ENCODE measurements at places on chromosomes 4 and X.

DNA sequence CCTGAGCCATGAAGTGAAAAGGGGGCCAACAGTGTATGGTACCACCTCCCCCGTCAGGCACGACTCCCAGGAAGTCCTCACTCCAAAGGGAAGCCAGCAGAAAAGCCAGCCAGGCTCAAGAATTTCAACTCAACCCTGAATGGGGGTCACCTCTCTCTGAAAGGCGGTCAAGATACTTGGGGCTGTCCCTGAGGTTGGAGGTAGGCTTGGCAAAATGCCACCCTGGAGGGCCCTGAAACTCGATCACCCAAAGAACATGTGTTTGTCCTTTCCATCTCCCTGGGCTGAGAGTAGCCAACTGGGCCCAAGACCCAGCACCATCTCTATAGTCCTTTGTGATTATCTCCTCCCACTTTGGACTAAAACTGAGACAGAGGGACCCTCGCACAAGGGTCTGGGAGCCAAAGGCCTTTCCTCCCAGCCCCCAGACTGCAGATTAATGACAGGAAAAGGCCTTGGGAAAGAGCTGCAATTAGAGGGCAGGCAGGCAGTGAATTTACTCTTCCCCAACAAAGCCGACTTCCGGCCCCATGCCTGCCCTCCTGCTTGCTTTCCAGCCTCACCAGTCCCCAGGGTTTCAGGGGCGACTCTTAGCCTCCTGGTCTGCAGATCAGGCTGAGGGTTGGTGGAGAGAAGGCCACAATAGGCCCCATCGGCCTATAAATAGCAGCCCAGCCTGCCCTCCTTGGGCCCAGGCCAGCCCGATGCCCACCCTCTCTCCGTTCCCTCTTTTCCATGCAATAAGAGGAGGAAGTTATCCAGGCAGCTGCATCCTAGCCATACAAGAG is 5.6 kb downstream of the SASH3 start:
- DNase-seq: no peak

- no peak for DNase-seq
These were observed 169.9 kb downstream of the AFF2 start for GRCh38 chrX:148670277-148670676.

DNA sequence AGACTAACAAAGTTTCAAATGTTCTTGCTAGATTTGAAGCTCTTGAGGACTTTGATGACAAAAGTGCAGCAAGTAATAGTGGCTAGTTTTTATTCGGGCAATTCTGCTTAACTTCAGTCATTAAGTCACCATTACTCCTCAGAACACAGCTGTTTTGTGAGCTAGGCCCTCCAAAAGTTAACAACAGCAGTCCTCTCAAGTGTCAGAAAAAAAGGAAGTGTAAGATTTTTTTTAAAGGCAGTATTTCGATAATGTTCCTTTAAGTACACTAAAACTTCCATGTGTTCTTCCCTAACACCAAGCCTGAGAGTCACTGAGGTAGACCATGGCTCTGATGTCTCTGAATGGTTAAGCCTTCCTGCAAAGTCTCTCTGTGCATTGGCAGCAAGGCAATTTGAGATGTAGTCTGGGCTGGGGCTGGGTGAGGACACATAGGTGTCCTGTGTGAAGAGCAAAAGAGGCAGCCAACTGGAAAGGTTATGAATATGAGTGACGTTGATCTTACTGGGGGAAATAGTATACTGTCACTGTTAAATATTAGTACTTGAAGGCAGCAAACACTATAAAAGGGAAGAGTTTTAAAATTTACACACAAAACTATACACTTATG is 174.0 kb upstream of the MAP3K15 start:
- no peak for DNase-seq

- DNase-seq: no peak
These were observed 178.8 kb downstream of the SNCA start for GRCh38 chr4:89657931-89658700.

DNA sequence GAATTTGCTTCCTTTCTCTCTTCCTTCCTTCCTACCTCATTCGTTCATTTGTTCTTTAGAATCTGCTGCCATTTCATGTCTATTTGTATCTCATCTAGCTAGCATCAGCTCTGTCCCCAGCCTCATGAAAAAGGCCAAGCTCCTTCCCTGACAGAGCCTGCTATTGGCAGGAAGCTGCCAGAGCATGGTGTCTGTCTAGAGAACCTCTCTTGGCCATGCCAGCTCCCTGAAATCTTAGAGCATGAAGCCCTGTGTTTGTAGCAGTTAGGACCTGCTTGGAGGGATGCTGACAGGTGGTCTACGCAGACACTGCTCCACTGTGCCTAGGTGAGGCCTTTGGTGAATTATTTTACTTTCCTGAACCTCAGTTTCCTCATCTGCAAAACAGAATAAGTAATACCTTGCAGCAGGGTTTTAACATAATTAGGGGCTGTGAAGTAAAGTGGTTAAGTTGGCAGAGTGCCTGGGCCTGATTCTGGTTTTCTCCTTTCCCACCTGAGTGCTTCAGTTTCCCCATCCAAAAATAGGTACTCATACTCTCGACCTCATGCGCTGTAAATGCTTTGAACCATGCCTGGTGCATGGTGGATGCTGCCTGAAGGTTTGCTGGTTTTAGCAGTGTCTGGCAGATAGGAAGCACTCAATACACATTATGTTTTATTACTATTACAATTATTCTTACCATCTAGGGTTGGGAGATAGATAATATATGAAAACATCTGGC is 4.7 kb downstream of the PTTG2 start:
- DNase-seq: no peak

DNA sequence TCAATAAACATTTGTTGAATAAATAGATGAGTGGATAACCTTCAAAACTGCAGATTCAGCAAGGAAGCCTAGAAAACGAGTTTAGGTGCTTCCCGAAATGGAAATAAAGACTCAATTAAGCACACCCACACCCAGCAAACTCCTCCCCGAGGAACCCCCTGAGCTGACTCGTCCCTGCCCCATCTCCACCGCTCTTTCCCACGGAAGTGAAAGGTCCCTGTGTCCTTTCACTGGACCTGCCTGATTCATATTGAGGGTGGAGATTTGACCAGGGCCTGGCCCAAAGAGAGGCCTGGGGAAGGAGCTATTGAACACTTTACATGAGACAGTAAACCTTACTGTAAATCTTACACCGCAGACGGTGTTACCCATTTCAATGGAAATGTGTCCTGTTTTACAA is 129.1 kb downstream of the CPZ start:
- DNase-seq: no peak

DNA sequence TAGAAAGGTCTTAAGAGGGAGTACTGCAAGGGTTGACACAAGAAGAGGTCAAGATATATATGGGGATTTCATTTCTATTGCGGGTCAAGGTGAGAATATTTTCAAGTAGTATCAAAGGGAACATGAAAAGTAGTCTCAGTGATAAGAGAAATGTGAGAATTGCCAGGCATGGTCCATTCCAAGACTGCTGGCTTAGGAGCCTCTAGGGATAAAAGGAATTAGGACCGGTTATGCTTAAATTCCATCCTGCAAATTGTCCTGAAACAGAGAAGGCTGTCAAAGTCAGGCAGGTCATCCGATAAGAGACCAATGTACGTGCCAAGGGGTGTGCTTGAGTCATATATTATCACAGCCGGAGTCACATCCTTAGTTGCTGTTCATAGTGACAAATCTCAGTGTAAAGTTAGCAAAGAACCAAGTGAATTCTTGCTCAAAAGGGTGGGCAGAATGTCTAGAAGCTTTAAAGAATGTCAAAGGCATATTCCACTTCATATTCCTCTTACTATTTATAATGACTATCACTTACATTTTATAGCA is 133.6 kb downstream of the CBLL2 start:
- DNase-seq: no peak

DNA sequence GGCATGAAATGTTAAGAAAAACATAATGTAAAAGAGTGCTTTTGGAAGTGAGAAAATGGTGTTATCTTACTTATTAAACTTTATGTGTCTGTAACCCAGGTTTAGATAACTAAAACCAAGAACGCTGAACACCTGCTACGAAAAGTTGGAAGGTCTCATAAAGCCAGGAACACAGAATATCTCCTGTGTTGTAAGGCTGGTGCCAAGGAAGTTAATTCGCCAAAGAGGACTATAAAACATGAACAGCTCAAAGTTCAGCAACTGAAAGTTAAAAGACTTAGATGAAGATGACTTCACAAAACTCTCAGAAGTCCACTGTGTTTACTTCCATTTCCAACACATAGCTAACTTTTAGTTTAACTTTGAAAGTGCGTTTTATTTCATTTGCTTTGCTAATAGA is 54.3 kb downstream of the GPRIN3 start:
- DNase-seq: no peak

- DNase-seq: no peak
These were observed 30.9 kb downstream of the PAGE2 start for GRCh38 chrX:55119712-55120111.

GRCh38 chr4:127809173-127809800 is 27.2 kb downstream of the HSPA4L start:
- no peak for DNase-seq

DNA sequence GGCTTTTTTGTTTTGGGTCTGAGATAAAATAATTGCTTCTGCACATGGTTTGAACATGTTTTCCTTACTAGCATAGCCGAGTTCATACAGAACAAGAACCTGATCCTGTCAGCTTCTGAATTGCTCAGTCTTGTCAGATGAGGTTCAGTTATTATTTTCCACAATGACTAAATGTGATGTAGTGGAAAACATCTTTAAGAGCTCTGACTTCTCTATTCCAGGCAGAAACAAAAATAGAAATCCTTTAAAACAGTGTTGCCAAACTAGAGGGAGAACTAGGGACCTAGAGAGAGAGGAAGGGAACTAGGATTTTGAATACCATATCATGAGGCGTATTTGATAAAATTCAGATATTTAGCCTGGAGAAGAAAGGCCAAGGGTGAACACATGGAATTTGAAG is 2.0 kb downstream of the ATP6AP2 start:
- no peak for DNase-seq

DNA sequence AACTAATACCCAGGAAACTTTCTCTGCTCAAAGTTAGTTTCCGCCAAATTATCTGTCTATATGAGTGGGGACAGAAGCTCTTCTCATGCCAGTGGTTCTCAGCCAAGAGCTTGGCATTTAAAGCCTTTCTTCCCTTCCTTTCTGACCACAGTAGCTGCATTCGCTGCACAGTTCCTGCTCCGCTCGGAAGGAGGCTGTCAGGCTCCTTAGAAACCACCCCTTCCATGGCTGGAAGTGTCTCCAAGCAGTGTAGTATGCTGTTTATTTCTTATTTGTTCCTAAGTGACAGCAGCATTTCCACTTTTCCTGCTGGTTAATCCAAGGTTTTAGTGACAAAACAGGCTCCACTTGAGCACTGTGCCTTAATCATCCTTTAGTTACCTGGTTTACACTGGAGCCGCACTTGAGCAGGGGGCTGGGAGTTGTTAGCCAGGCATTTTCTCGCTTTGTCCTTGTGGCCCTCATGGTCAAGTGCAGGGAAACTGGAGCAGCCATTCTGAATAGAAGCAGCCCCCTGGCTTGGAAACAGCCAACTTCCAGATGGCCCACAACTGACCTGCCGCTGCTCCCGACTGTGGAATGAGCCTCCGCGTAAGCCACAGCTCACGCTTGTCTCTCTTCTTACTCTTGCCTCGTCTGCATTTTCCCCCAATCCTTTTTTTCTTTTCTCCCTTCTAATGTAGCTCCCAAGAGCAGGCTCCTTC is 739.4 kb upstream of the TENM3 start:
- DNase-seq: no peak

DNA sequence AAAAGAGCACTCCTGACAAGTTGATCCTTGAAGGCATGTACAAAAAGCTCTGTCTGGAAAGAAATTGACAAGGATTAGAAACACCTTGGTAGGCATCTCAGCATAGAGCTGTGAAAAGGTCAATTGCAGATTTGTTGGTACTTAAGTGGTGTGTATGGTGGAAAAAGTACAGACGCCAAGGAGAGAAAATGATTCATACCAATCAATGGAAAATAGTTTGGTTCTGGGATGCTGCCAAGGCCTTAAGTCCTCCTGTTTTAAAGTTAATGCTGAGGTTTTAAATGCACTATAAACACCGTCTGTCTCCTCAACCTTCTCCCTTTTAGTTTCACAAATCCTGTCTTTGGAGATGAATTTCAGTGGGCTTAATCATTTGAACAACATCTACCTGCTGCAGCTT is 524.1 kb downstream of the IL15 start:
- DNase-seq: no peak

- no peak for DNase-seq
These were observed 626 bp downstream of the TBC1D1 start for GRCh38 chr4:37891260-37892159.

DNA sequence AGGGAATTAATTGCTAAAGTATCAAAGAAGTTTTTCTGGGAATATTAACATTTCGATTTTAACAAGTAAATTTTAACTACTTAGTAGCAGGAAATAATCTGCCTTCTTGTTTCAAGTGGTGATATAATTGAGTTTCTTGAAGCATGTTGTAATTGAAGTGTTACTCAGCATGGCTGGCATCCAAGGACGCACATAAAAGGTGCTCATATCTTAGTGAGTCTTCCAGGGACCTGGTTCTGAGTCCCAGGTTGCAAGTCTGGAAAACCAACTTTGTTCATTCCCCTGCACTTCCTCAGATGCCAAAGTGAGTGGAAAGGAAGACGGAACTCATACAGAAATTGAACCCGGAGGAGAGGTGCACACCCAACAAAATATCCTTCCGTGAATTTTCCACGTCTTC is 399.6 kb downstream of the NLGN4X start:
- no peak for DNase-seq

GRCh38 chr4:169620880-169621248 is 486 bp downstream of the CLCN3 start:
- DNase-seq: no peak

DNA sequence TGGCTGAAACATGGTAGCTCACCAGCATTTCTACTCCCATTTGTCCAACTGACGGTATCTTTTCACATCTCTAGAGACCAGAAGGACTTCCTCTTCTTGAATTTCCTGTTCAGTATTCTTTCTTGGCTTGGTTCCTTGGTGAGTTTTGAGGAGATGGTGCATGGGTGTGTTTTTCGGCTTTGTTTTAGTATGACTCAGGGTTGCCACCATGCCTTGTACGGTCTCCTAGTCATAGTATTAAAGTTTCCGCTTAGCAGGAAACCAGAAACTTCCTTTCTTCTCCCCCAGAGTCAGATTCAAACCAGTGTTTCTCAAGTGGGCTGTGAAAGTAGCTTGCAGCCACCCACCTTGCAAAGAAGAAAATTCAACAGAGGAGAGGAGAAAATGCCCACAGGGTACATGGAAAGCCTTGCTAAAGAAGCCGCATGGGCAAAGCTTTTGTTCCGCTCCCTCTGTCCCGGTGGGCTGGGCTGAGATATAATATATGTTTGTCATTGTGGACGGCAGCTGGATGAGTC is 5.7 kb downstream of the CD99 start:
- no peak for DNase-seq
